ENCODE measurements at places on chromosomes 4 and X. TPM values are rescaled to one million over a fixed set of nuclear protein-coding genes. Genes with fewer than 3 reads are reported as not detected.

DNA sequence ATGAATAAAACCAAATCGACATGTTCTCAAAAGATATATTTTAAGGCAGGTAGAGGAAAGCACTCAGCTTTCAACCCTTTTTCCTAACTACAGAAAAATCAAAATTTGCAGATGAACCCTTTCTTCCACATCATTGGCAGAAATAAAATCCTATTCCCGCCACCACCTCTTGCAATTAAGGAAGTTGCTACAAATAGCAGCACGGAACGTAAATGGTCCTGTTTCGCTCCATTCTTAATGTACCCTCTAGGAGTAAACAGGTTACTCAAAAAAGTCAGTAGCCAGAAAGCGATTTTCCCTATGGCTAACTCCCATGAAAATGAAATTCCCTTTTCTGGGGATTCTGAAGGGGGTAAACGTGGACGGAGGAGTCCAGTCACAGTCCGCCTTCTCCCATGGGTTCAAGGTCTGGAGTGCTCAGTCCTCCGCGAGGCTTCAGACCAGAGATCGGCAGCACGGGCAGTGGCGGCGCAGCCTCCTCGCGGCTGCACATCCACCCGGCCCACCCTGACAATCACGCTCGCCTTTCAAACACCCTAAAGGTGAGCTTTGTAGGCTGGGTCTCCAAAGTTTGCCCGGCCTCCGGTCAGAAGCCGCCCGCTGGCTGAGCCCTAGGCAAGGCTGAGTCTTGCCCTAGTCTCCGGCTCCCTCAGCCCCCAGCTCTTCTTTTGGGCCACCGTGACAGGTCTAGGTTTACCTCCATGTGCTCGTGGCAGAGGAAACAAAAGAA is 1.8 kb downstream of the ATP11C start:
- DNase-seq: peak; percentile 14

DNA sequence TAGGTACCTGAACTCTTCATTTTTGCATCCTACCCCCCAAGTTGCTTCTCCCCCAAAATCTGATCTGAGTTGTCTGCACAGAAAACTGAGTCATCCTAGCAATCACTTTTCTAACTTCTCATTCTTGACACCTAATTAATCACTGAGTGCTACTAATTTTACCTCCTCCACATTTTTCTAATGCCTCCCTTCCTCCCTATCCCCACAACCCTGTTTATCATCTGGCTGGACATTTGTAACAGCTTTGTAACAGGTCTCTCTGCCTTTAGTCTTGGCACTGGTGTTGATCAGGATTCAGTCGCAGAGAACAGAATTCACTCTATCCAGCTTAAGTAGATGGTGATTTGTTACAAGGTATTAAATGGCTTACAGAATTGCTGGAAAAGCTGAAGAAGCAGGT is 303.9 kb upstream of the GATB start:
- peak; percentile 14 for DNase-seq

GRCh38 chr4:140781596-140781995 is 25.4 kb upstream of the TBC1D9 start:
- no peak for DNase-seq

GRCh38 chrX:134718966-134719317 is 60.7 kb upstream of the PLAC1 start:
- DNase-seq: no peak

DNA sequence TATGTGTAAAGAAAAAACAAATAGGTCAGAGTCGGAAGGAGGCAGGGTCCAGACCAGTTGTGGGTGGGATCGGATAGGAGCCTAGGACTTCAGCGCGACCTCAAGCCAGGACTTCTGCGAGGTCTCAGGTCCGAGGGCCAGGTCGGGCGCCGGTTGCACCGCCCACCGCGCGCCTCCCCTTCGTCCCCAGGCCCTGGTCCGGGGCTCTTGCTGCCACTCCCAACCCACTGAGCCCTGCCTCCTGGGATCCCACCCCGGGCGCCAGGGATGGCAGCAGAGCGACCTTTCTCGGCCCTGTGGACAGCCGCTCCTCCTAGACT is 12.3 kb downstream of the PITX2 start:
- DNase-seq: no peak

GRCh38 chr4:145796346-145796745 is 116.4 kb downstream of the C4orf51 start:
- no peak for DNase-seq

- peak; percentile 14 for DNase-seq
Observed at GRCh38 chrX:21373637-21374162, 518 bp upstream of the CNKSR2 start.

- peak; percentile 33 for DNase-seq
Observed at GRCh38 chr4:20422398-20422797, 170.7 kb downstream of the SLIT2 start.

- DNase-seq: no peak
Observed at GRCh38 chr4:83510442-83510841, 25.5 kb upstream of the GPAT3 start.

GRCh38 chrX:116399681-116400080 is 36.7 kb upstream of the SLC6A14 start:
- DNase-seq: no peak

DNA sequence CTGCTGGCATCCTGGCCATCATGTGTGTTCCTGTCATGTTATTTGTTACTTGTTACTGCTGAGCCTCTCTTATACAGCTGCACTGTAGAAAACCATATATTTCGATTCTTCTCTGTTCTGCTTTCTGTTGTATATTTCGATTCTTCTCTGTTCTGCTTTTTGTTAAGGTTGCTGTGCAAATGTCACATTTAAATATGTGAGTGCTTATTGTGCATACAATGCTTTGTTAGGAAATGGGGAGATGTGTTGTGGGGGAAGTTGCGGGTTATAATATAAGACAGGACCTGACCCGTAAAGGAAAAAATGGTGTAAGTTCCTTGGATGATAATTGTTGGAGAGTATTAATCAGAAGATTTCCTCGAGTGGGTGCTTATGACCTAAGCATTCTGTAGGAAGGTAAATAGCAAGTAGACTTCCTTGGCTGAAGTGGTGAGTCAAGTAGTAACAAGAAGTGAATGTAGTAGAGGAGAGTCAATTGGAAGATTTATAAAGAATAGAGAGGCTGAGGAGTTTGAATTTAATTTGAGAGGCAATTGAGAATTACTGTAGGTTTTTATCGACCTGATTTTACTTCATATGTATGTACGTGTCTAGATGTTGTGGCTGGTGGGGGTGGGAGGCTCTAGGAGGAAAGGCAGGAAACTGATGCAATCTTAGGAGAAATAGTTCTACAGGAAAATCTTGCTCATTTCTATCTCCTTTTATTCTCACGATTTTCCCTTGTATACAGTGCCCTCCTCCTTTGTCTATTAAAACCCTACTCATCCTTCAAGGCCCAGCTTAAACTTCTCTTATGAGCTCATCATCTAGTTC is 8.5 kb downstream of the OGT start:
- peak; percentile 18 for DNase-seq

GRCh38 chrX:105347373-105347772 is 126.9 kb upstream of the TEX13A start:
- no peak for DNase-seq

RTL9 gene
- polyA plus RNA-seq: 1.6 TPM

CCNB3 gene
- 1.1 TPM for polyA plus RNA-seq

ZNF711 gene
- 28.1 TPM for polyA plus RNA-seq

CT45A3 gene
- polyA plus RNA-seq: not detected

All from muscle of leg (tissue), 16 donors.